ENCODE measurements at places on chromosomes 5 and 9.

GRCh38 chr5:32390819-32391591 lies 53.5 kb downstream of the ZFR start:
- DNase-seq, result no peak

- no peak for DNase-seq
Observed at GRCh38 chr5:95720094-95720786, 10.9 kb upstream of the RHOBTB3 start.

- peak; percentile 37 for DNase-seq
Observed at GRCh38 chr5:73160239-73160671, 12.7 kb upstream of the TMEM174 start.

DNA sequence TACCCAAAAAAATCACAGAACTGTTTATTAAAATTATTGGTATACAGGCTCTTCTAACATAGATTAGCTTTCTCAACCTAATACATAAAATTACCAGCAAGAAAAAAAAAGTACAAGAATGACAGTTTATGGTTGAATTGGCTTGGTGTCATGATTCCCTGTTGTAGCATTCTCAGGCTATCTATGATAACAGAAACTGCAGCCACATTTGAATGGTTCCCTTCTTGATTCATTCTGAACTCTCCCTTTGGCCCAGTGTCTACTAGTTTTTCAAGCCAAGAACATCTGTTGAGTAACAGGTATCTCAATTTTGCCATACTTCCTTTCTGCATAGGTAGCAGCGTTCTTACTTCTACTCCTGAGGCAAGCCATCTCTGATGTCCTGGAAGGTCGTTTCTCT lies 3.0 kb downstream of the SPIN1 start:
- no peak for DNase-seq

GRCh38 chr5:112847306-112847705 lies 13.8 kb upstream of the SRP19 start:
- DNase-seq, result no peak

DNA sequence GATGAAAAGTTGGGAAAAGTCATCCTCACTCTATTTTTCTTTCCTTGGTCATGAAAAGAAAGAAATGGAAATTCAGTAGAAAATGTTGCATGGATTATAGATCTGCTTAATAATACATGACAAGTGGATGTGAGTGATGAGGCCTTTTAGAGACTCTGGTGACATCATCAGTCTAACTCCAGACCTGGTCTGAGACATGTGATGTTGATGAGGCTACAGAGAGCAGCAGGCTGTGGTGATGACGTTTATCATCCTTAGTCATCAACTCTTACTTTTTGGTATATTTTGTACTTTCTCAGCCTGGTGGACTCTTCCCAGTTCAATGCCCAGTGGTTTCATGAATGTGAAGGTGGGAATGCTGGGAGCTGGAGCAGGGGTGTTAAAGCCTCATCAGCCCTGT lies 116.4 kb downstream of the TTLL11 start:
- no peak for DNase-seq

DNA sequence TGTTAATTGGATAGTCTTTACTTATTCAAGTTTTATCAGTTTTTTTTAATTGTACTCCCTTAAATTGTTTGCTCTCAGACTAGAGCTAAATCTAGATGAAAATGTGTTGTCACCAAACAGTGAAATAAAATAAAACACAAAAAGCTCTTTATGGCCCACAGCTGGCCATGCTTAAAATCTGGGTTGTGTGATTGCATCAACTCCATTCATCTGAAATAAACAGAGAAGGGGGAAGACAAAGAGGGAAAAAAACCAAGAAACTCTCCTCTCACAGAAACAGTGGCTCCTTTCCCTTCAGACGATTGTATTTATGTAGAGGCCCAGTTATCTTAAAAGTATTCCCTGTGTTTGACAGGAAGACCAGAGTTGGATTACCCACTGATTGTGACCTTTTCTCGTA lies 422.4 kb downstream of the IRX1 start:
- no peak for DNase-seq

DNA sequence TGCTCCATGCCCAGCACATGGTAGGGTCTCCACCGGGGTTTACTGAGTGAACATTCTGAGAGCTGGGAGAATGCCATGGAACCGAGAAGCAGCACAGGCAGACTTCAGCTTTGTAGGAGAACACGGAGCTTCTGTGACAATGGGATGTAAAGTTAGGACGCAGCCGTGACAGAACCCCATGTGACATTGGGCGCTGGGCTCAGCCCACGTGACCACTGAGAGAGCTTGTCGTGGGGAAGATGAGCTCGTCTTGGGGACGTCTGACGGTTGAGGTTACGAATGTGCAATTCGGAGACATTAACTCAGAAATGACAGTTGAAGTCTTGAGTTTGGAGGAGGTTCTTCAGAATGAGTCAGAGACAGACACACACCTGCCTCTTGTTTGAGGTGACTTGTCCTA lies 13.5 kb downstream of the SDHA start:
- no peak for DNase-seq

DNA sequence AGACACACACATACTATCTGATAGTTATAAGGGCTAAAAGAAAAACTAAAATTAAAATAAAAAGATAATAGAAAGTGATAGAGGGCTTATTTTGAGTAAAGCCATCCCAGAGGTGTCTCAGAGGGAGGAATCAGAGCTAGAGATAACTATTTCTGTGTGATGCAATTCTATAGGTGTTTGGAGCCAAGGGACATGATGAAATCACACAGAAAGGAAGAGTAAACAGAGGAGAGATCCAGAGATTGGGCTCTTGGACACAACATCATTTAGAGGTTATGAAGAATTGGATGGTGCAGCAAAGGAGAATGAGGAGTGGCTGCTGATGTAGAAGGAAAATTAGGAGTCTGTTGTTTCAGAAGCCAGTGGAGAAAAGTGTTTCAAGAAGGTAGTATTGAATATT lies 393.5 kb downstream of the DIRAS2 start:
- DNase-seq, result no peak

DNA sequence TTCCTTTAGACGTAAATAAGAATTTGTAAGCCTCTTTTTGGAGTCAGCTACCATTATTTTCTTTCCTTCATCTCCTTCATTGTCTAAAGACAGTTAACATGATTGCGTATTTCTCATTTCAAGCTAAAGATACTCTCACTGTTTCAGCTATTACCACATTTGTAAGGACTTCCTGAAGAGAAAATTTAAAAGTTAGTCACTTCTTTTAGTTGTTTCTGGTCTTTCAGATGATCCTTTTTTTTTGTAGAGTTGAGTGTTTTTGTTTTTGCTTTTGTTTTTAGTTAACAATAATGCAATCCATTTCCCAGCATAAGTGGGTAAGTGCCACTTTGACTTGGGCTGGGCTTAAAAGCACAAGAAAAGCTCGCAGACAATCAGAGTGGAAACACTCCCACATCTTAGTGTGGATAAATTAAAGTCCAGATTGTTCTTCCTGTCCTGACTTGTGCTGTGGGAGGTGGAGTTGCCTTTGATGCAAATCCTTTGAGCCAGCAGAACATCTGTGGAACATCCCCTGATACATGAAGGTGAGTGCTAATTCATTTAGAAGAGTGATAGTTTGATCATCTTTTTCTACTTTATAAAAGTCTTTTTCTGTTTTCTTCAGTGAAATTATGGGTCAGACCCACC lies 2.0 kb downstream of the IL31RA start:
- DNase-seq, result no peak

- DNase-seq, result no peak
Observed at GRCh38 chr9:106668534-106668933, 194.4 kb upstream of the ZNF462 start.

Measured in CD4-positive, alpha-beta T cell treated with Interleukin-21 for 1 hour (primary cell).